ENCODE measurements at places on chromosomes 4 and X.

DNA sequence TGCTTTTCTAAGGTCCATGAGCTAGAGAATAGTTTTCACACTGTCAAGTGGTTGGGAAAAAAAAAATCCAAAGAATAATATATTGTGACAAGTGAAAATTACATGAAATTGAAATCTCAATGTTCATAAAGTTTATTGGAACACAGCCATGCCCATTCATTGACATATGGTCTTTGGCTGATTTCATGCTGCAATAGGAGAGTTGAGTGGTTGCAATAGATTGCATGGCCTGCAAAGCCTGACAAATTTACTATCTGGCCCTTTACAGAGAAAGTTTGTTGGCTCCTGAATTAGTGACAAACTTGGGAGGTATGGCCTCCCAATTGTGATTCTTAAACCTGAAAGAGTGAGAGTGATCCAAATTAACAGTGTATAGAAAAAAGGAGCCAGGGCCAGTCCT, 115.5 kb upstream of the FAM9C start:
- DNase-seq: no peak

GRCh38 chr4:147482281-147482680, 1.4 kb downstream of the EDNRA start:
- no peak for DNase-seq

DNA sequence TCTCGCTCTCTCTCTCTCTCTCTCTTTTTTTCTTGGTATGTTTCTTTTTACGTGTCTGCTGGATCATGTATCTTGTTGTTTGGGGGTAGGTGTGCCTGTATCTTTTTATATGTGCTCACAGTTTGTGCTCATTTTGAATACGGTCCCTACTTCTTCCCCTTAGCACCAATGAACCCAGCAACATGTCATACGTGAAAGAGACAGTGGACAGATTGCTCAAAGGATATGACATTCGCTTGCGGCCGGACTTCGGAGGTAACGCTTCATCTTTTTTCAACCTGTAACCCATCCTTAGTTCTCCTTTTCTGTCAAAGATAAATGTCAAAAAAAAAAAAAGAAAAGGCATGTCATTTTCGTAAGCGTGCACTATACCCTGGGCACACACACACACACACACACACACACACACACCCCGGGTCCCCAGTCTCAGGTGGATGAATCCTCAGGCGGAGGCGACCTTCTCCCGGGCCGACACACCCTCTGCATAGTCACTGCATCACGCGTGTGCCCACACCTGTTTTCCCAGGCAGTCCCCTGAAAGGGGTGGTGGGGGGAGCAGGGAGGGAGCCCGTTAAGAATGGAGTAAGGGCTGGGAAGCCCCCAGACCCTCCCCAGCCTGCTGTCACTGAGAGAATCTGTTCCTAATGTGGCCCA, 511 bp downstream of the GABRB1 start:
- DNase-seq: peak; percentile 18

GRCh38 chr4:68216501-68216900, 29.0 kb downstream of the TMPRSS11B start:
- DNase-seq: peak; percentile 12

- DNase-seq: peak; percentile 0
Observed at GRCh38 chrX:52118262-52118661, 49.3 kb upstream of the MAGED4B start.

DNA sequence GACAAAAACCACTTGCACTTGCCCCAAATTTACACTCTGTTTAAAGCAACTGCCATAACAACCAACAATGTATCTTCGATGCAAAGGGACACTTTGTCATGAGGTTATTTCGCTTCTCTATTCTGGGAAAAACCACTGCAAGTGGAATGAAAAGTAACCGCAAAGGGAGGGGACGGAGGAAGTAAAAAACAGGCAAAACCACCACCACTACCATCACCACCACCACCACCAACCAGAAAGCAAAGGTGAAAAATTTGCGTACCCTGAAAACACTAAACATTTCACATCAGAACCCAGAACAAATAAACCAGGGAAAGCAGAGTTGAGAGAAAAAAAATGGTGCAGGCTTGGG, 1.2 kb upstream of the N4BP2 start:
- no peak for DNase-seq

DNA sequence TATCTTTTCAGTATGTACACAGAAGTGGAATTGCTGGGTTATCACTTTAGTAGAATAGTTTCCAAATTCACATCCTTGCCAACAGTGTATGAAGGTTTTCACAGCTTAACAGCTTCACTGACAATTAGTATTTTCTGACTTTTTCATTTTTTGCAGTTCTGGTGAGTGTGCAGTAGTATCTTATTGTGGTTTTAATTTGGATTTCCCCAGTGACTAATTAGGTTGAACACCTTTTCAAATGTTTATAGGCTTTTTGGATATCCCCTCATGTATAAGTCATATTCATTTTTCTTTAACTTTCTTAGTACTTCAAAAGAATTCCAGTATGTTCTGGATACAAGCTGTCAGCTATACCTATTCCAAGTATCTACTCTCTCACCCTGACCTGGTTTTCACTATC, 37.1 kb downstream of the BRCC3 start:
- no peak for DNase-seq

GRCh38 chrX:150533863-150534262, 34.6 kb upstream of the MTM1 start:
- no peak for DNase-seq

GRCh38 chr4:151799417-151800012, 38.7 kb upstream of the GATB start:
- DNase-seq: peak; percentile 66

DNA sequence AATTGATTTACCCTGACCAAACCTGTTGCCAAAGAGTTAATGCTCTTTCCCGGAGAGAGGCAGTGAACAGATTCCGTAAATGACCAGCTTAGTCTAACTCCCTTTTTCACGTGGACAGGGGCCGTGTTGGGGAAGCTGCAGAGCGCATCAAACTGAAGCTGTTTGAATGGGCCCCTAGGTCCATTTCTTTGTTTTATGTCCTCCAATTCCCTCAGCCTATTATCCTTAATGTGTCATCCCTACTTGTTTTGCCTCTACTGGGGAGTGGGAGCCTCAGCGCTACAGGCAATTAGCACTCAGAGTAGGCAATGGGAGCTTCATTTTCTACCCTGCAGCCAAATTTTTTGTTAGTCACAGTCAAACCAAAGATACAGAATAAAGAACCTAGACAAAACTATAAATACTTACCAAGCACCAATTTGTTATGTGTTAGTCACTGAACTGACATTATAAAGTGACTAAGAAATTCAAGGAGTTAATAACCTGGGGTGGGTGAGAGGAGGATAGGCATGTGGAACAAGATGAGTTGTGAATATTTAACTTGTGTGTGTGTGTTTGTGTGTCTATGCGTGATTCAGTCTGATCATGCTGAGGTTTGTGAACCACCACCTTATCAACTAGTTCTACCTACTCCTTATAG, 417.4 kb downstream of the PACRGL start:
- DNase-seq: no peak

- DNase-seq: peak; percentile 94
Observed at GRCh38 chr4:139453041-139453370, 915 bp upstream of the RAB33B start.

DNA sequence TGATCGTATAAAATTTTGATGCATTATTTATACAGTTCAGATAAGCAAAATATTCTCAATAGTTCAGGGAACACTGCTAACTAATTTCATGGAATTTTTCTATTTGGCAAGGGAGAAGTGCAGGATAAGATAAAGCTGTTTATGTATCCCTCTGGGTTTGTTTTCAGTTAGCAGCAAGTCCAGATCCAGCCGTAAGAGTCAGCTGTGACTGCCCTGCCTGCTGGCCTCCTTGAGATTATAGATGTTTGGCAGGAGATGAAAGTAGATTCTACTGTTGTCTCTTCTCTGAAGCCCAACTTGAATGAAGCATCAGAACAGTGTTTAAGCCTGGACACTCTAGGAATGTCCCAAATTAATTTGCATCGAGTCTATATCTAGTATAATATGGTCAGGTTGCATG, 29.5 kb downstream of the ANTXR2 start:
- no peak for DNase-seq

DNA sequence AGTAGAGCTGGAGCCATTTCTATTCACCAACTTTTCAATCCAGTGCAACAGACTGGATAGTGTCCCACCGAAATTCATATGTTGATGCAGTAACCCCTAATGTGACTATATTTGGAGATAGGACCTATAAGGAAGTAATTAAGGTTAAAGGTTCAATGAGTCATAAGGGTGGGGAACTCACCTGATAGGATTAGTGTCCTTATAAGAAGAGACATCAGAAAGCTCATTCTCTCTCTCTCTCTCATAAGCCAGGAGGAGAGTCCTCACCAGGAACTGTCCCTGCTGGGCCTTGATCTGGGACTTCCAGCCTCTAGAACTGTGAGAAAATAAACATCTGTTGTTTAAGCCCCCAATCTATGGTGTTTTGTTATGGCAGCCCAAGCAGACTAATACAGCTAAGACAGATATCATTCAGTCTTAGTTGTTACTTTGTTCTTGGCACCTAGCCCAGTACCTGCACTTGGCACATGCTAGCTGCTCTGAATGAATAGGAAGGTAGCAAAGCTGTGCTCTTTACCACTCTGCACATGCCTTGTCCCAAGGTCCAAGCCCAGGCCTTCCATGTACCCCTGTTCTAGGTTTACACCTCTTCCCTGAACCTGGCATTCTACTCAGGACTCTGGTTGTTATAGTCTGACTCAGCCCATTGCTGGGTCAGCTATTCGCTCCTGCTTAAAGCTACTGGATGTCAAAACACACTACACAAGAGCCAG, 19.2 kb upstream of the BRS3 start:
- no peak for DNase-seq

GRCh38 chr4:186749611-186750281, 26.1 kb upstream of the FAT1 start:
- no peak for DNase-seq

- DNase-seq: no peak
Observed at GRCh38 chrX:24285082-24285481, 28.8 kb downstream of the SUPT20HL2 start.

DNA sequence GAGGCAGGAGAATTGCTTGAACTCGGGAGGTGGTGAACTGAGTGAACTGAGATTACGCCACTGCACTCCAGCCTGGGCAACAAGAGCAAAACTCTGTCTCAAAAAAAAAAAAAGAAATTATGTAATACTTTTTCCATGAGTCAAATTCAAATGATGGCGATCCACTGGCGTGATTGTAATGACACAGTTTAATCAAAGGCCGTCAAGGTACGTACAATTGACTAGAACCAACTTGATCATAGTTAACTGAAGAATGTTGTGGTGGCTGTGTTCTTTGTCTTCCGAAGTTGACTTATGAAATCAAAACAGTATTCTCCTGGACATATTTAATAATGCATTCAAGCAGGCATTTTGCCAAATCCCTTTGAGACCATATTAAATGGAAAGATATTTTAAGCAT, 318.6 kb upstream of the FAT1 start:
- no peak for DNase-seq

DNA sequence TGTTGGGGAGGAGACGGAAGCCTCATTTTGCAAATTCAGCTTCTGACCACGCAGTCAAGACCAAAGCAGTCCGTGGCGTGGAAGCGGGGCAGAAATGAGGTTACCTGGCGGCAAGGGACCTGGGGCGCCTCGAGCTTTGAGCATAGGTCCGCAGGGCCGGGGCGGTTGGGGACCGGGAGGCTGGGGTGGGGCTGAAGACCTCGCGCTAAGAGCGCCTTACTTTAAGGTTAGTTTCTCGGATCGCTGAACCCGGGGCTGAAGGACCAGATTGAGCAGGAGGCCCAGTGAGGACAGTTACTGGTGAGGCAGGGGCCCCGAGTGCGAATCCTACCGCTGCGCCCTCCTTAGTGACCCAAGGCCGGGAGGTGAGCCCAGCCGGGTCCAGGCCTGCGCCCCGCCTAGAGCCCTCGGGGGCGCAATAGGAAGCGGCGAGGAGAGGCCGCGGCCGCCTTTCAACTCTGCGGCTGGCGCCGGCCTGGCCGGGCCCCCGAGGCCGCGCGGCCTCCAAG, 7.5 kb downstream of the MSX1 start:
- peak; percentile 63 for DNase-seq

- DNase-seq: peak; percentile 78
Observed at GRCh38 chr4:74117024-74117534, 18.1 kb upstream of the CXCL2 start.

- DNase-seq: no peak
Observed at GRCh38 chr4:38532908-38533499, 131.0 kb upstream of the KLF3 start.

DNA sequence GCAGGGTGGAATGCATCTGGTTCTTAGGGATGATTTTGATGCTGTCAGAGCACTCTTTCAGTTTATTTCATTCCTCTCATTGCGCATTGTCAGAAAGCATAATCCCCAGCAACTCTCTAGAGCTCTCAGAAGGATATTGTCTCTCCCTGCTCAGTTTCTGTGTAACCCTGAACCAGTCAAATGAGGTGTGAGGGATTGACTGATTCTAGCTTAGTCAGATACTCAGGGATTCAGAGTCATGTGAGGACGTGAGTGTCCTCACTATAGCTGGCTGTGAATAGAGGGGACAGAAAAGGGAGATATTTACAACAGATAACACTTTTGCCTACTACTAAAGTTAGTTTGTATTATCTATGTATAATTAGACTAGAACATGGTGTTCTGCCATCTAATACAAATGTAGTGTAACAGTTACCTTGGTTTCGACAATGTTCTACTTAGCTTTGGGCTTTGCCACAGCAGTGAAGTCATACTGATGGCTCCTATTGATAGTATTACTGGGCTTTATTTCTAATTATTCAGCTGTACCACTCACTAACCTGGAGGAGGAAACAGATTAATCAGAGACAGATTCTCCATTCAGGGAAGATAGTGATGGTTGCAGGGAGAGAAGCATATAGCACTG, 19.5 kb downstream of the AP1AR start:
- DNase-seq: peak; percentile 26

DNA sequence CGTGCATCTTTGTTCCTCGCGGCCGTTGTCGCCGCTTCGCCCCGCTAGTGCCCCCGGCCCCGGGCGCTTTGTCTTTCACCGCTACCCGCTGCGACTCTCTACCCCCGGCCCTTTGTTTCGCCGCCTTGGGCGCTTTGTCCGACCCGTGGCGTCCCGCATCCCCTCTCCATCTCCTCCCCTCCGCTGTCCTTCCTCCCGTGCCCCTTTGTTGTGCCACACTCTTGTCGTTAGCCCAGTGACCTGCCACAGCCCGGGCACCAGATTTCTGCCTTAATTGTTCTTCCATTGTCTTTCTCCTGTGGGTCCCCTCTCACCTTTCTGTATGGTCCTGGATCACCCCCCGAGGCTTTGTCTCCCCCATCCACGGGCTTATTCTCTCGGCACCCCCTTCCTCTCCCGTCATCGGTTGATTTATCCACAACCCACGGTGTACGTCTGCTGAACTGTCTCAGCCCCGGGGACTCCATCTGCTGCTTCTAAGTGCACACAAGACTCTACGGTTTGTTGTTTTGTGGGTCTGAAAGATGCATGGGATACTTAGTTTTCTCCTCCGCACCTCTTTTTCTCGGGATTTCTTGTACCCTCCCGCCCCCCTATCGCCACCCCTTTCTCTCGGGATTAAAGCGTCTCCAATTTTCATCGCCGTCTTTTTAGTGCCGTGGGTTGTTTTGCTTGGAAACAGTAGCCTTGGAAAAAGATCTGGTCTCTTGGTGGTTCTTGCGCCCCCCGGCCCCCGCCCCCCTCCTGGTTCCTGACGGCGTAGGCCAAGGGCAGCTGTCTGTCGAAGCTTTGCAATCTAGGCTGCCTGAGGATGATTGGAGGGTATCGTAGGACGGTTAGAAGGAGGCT, 783 bp downstream of the RBPJ start:
- peak; percentile 68 for DNase-seq

GRCh38 chr4:127781300-127782024, 660 bp upstream of the HSPA4L start:
- DNase-seq: no peak

- DNase-seq: no peak
Observed at GRCh38 chrX:71993371-71993770, 82.7 kb downstream of the NHSL2 start.

Measured in mesendoderm (in vitro differentiated cells).